ENCODE measurements at places on chromosomes 13 and 19.

DNA sequence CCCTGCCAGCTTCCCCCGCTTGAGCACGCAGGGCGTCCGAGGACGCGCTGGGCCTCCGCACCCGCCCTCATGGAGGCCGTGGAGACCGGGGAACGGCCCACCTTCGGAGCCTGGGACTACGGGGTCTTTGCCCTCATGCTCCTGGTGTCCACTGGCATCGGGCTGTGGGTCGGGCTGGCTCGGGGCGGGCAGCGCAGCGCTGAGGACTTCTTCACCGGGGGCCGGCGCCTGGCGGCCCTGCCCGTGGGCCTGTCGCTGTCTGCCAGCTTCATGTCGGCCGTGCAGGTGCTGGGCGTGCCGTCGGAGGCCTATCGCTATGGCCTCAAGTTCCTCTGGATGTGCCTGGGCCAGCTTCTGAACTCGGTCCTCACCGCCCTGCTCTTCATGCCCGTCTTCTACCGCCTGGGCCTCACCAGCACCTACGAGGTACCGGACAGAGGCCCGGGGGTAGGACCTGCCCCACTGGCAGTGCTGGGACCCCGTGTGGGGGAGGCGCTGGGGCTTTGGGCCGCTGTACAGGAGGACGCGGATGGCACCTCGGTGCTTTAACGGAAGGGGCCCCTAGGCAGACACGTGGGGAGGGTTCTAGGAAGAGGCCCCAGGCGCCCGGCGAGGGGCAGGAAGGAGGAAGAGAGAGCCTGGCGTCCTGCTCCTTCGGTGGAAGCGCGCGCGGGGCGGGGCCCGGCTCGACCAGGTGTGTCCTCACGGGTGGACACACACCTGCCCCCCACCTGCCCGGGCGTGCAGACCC, 681 bp downstream of the SLC5A5 start:
- DNase-seq: no peak

DNA sequence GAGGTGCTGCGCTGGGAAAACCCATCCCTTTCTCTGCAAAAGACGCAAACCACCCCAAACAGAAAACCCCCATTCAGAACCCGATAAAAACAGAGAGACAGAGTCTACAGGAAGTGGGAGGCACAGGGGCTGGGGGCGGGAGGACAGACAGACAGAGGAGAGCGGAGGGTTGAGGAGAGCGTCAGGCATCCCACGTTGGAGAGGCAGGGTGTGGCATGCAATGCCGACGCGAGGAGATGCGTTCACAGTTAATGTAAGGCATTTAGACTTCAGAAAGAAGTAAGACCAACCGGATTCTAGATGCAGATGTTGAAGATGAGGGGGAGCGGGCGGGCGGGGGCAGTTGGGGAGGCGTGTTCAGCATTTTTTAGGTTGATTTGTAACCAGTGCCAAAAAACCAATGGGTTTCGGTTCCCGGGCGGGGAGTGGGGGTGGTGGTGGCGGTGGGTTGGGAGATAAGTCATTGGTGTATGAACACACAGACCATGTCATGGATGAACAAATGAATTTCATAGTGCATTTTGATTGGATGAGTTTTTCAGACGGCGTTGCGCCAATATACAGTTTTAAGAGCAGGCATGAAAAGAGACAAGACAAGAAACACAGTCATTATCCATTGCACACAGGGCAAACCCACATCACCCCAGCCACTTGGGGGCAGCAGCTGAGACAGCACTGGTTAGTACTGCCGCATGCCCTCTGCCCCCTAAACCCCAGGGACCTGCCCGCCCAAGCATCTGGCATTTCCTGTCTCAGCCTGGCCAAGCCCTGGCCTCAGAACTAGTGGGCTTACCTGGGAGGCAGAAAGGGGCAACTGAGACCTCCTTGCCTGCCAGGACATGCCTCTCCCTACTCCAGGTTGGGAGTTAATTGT, 91.3 kb downstream of the IER2 start:
- no peak for DNase-seq

- DNase-seq: no peak
These were observed 32.4 kb downstream of the DHRS12 start for GRCh38 chr13:51771418-51772104.

- no peak for DNase-seq
These were observed 600 bp downstream of the UBE2S start for GRCh38 chr19:55406826-55407549.

- no peak for DNase-seq
These were observed 857.4 kb upstream of the PRR20A start for GRCh38 chr13:56283262-56283828.

DNA sequence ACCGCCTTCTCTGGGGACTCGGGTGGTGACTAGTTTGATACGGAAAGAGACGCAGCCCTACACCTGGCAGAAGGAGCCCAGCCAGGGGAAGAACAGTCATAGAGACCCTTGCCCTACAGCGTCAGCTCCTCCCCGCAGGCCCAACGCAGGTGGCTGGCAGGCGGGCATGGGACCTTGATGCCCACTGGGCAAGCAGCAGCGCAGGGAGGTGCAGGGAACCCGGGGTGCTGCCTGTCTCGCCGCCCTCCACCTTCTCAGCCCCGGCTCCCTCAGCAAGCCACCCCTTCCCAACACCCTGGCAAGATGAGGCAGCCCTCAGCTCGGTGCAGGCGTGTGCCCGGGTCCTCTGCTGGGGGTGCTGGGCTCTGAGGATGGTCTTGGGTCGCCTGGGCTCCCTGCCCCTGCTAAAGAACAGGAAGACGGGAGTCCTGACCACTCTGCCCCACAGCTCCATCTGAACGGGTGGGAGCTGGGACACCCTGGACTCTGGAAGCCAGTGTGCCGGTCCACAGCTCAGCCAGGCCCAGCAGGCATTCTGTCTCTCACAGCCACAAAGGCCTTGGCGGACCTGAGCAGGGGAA, 9.0 kb downstream of the MIER2 start:
- no peak for DNase-seq

DNA sequence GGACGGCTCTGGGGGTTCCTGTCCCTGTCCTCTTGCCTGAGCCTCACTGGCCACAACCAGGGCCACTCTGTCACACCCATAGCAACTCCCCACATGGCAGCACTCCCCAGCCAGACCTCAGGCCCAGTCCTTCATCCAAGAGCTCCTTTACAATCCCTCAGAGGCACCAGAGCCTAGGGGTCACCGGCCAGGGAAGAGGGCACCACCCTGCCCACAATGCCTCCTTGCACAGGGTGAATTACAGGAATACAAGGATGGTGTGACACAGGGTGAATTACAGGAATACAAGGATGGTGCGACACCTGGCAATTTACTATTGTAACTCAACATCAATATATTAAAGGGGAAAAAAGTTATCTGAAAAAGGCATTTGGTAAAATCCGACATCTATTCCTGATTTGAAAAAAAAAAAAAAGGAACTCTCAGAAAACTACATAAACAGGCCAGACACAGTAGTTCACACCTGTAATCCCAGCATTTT, 16.5 kb downstream of the MIER2 start:
- DNase-seq: no peak

- no peak for DNase-seq
These were observed 907 bp downstream of the KDELR1 start for GRCh38 chr19:48390188-48391099.

- DNase-seq: no peak
These were observed 110.0 kb downstream of the KCNRG start for GRCh38 chr13:50125304-50125553.

GRCh38 chr13:107370015-107370785, 802.3 kb upstream of the ARGLU1 start:
- DNase-seq: no peak

GRCh38 chr19:12913851-12914690, 5.0 kb downstream of the SYCE2 start:
- no peak for DNase-seq

DNA sequence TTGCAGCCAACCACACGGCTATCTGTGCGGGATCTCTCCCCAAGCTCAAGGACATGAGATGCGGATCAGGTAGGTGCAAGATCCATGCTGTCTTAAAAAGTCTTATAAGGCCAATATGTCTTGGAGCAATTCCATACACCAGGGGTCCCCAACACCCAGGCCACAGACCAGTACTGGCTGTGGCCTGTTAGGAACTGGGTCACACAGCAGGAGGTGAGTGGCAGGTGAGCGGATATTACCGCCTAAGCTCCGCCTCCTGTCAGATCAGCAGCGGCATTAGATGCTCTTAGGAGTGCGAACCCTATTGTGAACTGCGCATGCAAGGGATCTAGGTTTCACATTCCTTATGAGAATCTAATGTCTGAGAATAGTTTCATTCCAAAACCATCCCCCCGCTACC, 68.8 kb upstream of the ZNF599 start:
- no peak for DNase-seq

GRCh38 chr13:114309806-114310410, 4.4 kb upstream of the CHAMP1 start:
- no peak for DNase-seq

- no peak for DNase-seq
These were observed 16.0 kb downstream of the ILF3 start for GRCh38 chr19:10670182-10670581.

DNA sequence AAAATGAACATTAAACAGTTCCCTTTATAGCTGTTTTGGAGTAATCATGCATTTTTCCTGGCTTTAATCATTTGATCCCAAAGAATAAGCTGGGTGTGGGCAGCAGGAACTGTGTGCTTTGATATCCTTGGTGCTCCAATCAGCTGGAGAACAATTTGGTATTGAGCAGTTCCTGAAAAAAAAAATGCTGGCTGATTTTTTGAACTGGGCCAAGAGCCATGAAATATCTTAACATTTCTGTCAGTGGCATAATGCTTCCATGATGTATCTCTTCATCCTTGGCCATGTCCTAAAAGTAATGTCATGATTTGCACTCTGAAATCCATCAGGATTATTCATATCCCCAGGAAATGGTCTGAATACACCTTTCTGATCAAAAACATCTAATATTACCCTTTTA, 134.7 kb downstream of the LHFPL6 start:
- no peak for DNase-seq

DNA sequence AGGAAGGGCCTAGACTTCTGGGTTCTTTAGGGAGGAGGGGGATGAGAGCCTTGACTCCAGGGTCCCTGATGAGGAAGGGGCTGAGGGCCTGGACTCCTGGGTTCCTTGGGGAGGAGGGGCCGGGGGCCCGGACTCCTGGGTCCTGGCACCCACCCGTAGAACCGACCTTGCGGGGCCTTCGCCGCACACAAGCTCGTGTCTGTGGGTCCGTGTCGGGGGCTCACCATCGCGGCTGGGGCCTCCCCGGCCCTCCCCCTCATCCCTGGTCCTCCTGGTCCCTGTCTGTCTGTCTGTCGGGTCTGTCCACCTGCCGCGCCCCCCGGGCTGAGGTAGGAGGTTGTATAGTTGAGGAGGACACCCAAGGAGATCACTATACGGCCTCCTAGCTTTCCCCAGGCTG, 662 bp upstream of the SPACA6 start:
- peak; percentile 42 for DNase-seq

GRCh38 chr13:110869805-110870706, 44.8 kb downstream of the ANKRD10 start:
- DNase-seq: peak; percentile 91

- no peak for DNase-seq
These were observed 207.3 kb downstream of the TEX29 start for GRCh38 chr13:111527614-111528229.

GRCh38 chr19:38079926-38080380, 144.1 kb downstream of the DPF1 start:
- DNase-seq: no peak

GRCh38 chr19:38318660-38319059, 985 bp upstream of the KCNK6 start:
- peak; percentile 78 for DNase-seq

GRCh38 chr19:690203-690602, 5.0 kb downstream of the PRSS57 start:
- DNase-seq: no peak

- no peak for DNase-seq
These were observed 147.6 kb downstream of the RBM26 start for GRCh38 chr13:79258489-79258888.

GRCh38 chr13:63161219-63161618, 1745.6 kb upstream of the PCDH20 start:
- DNase-seq: no peak

GRCh38 chr19:33370783-33371182, 2.7 kb upstream of the CEBPG start:
- DNase-seq: no peak

- no peak for DNase-seq
These were observed 222.5 kb upstream of the SPRY2 start for GRCh38 chr13:80563439-80563838.

- DNase-seq: no peak
These were observed 10.0 kb upstream of the GRTP1 start for GRCh38 chr13:113373811-113374485.

DNA sequence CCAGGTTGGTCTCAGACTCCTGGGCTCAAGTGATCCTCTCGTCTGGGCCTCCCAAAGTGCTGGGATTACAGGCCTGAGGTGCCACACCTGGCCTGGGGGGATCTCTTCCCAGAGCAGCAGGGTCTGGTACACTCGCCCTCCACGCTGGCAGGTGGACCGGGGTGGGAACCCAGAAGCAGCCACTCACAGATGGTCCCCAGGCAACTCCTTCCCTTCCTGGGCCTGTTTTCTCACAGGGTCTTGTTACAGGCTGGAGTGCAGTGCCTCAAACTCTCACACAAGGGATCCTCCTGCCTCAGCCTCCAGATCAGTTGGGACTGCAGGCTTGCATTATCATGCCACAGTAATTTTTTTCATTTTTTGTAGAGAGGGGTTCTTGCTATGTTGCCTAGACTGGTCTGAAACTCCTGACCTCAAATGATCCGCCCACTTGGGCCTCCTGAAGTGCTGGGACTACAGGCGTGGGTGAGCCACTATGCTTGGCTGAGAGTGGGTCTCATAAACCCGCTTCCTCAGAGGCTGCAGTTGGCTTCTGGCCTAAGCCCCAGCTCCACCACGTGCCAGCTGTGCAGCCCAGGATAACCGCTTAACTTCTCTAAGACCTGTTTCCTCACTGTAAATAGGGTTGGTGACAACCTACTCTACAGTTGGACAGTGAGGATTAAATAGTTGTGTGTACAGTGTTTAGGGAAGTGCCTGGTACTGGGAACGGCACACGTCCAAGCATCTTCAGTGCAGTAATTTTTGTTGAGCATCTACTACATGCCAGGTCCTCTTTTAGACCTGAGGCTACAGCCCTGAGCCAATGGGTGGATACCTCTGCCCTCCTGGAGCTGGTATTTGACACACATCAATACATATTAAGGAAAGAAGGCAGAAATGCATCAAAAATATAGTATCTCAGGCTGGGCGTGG, 871 bp upstream of the CCER2 start:
- DNase-seq: no peak

DNA sequence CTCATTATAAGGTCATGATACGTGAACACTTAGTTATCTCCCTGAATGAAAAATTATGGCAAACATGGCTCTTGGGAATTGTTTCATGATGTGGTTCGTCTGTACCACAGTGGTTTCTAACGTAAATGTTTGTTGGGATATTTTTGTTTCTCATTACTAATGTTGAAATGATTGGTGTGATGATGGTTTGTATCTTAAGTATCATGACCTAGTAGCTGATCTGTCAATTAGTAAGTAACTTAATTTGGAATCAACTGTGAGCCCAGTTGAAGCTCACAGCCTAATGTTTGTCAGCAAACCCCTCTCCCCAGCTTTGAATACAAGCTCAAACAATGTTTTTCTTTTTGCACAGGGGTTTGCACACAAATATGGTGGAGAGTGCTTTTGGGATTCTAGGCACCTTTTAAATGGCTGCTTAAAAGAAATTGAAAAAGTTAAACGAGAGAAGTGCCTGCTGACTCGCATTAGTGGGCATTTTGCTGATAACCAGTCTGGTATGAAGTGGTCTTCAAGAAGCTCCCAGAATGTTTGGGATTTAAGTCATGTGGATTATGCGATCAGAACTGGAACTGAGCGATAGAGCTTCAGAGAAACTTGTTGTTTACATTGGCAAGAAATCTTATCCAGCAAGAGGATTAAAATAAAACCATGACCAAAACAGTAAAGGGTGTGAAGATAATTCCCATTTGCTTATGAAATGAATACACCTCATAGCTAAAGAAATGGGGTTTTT, 68.2 kb downstream of the LMO7 start:
- DNase-seq: no peak

All from ureter (tissue), 1 donor.